Calu3 (cell line): ENCODE measurements at places on chromosomes 1 and 21.

DNA sequence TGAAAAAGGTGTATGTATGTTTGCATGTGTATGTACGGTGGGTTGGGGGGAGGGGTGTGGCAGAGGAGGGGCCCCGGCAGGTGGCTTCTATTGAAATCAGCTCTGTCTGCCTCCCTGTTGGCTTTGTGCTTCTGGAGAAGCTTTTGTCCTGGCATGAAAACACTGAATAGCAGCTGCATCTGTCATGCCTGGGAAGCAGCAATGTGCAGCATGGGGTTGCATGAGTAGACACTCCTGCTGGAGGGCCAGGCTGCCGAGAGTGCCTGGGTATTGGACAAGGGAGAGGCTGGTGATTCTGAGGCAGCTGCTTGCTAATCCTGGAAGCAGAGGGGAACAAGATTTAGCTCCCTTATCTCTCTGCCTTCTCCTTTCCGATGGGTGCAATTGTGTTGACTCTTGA, 20.5 kb downstream of the MAPKAPK2 start:
- no peak for DNase-seq

GRCh38 chr1:218339267-218339831, 5.8 kb upstream of the TGFB2 start:
- DNase-seq, result no peak

- no peak for DNase-seq
These were observed 100.1 kb upstream of the PLXNA2 start for GRCh38 chr1:208344202-208344857.

GRCh38 chr1:154911691-154912550, 24.6 kb downstream of the PMVK start:
- DNase-seq, result no peak

DNA sequence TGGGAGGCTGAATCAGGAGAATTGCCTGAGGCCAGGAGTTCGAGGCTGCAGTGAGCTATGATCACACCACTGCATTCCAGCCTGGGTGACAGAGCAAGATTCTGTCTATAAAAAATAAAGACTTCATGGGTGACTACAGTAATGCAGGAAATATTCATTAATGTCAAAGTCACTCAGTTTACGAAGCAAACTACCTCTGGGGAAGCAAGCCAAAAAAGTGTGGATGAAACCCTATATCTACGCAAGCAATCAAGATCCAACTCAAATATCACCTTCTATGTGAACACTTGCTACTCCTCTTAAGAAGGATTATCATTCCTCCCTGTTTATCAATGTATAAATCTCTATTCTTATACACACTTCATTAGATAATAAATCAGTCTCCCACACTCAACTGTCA, 434.8 kb downstream of the SETD4 start:
- DNase-seq, result no peak

DNA sequence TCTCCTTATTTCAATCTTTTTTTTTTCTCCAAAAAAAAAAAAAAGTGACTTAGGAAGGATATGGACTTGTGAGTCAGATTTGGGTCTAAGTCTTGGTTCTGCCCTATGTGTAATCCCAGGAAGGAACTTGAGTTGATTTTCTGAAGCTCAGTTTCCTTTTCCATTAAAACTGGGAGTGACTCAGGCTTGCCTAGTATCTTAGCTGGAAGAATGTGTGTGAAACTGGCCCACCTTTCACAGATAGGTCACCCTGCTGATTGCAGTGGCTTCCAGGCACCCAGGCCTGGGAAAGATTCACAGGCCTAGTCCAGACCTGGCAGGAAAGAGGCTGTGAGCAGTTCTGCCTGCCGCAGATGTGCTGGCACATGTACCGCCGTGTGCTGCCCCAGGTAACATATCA, 218.3 kb upstream of the HOOK1 start:
- DNase-seq, result peak; percentile 15

GRCh38 chr1:76153841-76154205, 79.3 kb downstream of the ST6GALNAC3 start:
- DNase-seq, result no peak

GRCh38 chr21:38804030-38804788, 1.5 kb upstream of the ETS2 start:
- no peak for DNase-seq

- DNase-seq, result no peak
These were observed at the start of gene UTS2 for GRCh38 chr1:7852804-7853683. UTS2 (minus strand) TSS chr1:7853065; CDS start chr1:7853003, 62 bp downstream.

GRCh38 chr1:17569200-17570139, 30.0 kb downstream of the ARHGEF10L start:
- peak; percentile 62 for DNase-seq

DNA sequence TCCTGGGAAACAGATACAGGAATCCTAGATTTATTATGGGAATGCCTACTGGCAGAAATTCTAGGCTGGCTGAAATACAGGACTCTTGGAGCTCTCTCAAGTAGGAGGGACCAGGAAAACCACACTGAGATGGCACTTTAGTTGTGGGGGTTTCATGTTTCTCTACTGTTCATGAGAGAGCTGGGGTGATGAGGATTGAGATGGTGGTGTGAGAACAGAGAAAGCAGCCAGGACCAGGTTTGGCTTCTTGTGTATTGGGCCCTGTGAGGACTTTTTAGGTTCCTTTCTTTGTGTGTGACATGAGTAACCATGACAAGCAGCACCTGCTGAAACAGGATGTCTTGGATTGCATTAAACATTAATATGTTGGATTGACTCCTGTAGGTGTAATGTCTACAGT, 4.9 kb downstream of the ARID1A start:
- DNase-seq, result no peak

- DNase-seq, result no peak
These were observed 39.8 kb downstream of the PLPP3 start for GRCh38 chr1:56539520-56539931.

- DNase-seq, result peak; percentile 44
These were observed 65.0 kb upstream of the SLC22A15 start for GRCh38 chr1:115911294-115911693.

DNA sequence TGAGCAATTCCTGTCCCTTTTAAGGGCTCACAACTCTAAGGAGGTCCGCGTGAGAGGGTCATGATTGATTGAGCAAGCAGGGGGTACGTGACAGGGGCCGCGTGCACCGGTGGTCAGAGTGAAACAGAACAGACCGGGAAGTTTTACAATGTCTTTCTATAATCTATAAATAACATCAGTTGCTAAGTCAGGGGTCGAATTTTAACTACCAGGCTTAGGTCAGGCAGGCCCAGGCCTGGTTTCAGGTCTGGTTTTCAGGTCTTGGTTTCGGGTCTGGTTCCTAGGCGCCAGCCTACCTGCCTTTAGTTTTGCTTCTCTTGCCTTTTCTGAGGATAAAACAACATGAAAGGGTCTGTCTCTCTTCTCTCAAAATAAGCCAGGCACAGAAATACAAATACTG, 476.0 kb upstream of the CAMK1G start:
- no peak for DNase-seq

DNA sequence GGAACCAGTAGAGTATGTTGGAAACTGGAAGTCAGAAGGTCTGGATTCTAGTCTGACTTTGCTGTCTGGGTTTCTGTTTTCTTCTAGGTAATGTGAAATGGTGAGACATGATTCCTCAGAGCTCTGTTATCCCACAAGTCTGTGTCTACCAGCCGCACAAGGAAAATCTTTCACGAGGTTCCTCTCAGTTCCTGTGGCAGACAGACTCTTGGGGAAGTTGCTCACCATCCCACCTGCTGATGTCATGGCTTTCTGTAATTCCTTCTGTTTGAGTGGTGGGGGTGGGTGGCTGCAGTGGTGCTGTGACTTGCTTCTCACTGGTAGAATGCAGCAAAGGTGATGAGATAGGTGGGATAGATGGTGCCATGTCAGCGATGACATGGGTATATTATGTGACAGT, 17.1 kb upstream of the SCMH1 start:
- no peak for DNase-seq

GRCh38 chr21:45162809-45163208, 88.4 kb downstream of the ADARB1 start:
- DNase-seq, result no peak

- no peak for DNase-seq
These were observed 7.7 kb downstream of the SLFNL1 start for GRCh38 chr1:41013796-41014195.

DNA sequence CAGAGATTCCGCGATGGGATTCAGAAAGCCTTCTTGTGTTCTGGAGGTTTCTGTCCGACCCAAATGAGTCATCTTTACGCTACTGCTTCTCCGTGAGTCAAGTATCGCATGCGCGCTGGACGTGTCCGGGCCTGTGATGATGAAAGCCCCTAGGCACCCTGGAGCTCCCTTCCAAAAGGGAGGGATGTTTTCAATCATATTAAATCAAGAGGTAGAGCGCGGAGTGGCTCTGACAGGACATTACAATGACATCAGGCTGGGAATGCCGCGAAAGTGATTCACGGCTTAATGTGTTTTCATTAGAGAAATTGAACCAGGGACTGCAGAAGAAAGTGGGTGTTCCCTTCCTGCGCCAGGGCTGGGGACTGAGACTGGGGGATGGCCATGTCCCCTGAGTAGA, 48.5 kb downstream of the AJAP1 start:
- DNase-seq, result no peak

GRCh38 chr1:93616221-93616995, 65.2 kb downstream of the BCAR3 start:
- peak; percentile 25 for DNase-seq

- no peak for DNase-seq
These were observed 93.4 kb downstream of the DIRAS3 start for GRCh38 chr1:67957066-67957465.

DNA sequence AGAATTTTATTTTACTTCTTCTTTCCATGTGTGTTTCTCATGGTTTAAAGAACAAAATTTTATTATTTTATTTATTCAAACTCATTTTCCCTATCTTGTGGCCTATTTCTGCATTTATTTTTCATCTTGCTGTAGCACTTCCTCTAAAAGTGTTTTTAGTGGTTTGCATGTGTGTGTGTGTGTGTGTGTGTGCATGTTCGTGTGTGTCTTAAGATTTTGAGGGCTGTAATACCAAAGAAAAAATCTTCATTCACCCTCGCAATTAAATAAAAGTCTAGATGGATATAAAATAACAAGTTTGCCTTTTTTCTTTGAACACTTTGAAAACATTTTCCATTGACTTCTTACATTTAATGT, 24.6 kb upstream of the FCRL3 start:
- no peak for DNase-seq

DNA sequence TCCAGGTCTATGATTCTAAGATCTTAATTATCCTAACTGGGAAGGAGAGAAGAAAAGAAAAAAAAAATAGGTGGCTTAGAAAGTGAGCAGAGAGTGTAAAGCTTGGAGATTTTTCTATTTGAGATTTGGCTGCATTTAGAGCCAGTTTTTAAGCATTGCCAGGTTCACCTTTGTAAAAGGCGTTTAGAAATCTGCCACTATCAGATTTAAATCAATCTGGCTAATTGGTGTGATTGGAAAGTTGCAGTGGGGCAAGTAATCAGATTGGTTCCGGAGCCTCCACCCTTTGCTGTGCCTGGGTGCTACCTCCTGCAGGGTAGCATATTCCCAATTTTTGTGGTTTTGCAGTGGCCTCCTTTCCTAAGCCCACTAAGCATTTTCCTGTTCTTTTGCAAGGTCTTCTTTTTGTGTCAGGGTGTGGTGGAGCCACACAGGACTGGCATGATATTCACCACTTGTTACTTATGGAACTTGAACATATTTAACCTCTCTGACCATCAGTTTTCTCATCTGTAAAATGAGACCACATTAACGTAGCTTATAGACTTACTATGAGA, 48.5 kb upstream of the PPP2R5A start:
- DNase-seq, result no peak

DNA sequence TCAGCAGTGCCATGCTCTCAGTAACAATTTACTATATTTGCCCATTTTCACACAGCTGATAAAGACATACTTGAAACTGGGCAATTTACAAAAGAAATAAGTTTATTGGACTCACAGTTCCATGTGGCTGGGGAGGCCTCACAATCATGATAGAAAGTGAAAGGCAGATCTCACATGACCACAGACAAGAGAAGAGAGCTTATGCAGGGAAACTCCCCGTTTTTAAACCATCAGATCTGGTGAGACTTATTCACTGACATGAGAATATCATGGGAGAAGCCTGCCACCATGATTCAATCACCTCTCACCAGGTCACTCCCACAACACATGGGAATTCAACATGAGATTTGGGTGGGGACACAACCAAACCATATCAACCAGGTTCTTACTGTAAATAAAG, 112.1 kb upstream of the C1orf87 start:
- DNase-seq, result no peak

- DNase-seq, result no peak
These were observed 144.2 kb upstream of the BEND5 start for GRCh38 chr1:48920851-48921250.

DNA sequence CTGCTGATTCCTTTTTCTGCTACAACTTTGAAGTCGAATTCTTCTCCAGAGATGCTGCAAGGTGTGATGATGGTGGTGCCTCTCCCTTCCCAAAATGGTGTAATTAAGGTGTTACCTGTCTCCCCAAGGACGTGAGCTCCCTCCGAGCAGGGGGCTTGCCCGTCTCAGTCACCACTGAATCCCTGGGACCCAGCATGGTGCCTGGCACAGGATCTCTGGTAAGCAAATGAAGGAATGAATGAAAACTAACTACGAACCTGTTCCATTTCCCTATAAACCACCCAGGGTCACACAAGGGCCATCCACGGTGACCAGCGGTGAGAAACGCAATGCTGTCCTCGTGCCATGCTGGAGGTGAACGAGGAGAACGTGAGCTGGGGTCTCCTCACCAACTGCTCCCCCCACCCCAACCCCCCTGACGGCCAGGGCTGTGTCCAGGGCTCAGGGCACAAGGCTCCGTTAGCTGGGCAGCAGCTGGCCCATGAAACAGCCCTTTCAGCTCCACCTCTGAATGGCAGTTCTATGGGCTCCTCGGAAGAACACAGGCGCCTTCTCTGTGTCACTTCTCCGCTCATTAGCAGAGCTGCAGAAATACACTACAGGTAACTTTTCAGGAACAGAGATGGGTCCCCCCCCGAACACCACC, 2.2 kb upstream of the MATN1 start:
- no peak for DNase-seq

DNA sequence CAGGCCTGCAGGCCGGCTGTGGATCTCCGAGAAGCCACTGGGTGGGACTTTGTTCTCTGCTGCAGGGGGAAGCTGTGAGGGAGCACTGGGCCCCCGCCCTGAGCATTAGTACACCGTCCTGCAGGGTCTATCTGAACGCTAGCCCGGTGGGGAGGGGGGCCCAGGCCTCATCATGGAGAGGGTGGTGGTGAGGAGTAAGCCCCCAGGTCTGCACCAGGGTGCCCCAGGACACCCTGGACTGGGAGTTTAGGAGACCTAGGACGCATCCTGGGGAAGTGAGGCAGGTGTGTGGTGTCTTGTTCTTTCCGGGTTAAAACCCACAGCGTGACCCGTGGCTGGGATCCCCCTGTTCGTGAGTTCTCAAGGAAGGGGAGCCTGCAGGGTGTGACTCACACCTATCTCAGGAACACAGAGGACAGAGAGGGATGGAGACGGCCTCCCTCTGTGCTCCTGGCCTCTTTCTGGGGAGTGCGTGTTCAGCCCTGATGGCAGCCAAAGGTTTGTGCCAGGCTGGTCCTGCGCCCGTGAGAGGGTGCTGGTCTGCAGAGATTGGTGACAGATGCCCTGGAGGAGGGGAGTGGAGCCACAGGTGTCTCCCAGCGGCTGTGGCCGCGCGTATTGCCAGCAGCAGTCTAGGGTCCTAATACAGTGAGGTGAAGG, 44.8 kb downstream of the AGPAT3 start:
- no peak for DNase-seq

GRCh38 chr1:230392536-230392909, 33.6 kb downstream of the PGBD5 start:
- no peak for DNase-seq

GRCh38 chr1:19067182-19067911, 110.9 kb upstream of the IFFO2 start:
- DNase-seq, result peak; percentile 61

GRCh38 chr1:201332616-201333335, 44.7 kb downstream of the TNNT2 start:
- DNase-seq, result no peak

GRCh38 chr1:206753141-206753540, 17.4 kb upstream of the IL19 start:
- no peak for DNase-seq
